ENCODE measurements at places on chromosomes 4 and X.
A peak's percentile ranks its signal among the peaks of the same experiment; 100 is the strongest.

GRCh38 chrX:139290310-139290709 lies 240.2 kb upstream of the F9 start:
- DNase-seq: peak; percentile 11

GRCh38 chr4:95118497-95118896 lies 360.7 kb downstream of the BMPR1B start:
- no peak for DNase-seq

DNA sequence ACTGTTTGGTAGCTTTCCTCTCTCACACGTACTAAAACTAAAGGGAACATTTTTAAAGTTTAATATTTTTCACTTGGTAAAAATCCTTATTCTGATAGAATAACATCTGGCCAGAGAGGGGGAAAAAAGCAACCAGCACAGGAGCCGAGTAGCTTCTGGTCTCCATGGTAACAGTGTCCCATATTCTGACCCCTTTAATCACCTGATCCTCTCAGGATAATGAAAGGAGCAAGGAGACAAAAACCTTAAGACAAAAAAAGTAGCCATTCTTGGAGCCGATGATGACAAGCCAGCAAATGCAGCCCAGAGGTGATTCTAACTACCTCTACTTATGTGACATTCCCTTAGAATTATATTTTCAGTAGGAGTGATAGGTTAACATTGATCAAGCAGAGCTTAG lies 126.6 kb downstream of the SLC39A8 start:
- no peak for DNase-seq

DNA sequence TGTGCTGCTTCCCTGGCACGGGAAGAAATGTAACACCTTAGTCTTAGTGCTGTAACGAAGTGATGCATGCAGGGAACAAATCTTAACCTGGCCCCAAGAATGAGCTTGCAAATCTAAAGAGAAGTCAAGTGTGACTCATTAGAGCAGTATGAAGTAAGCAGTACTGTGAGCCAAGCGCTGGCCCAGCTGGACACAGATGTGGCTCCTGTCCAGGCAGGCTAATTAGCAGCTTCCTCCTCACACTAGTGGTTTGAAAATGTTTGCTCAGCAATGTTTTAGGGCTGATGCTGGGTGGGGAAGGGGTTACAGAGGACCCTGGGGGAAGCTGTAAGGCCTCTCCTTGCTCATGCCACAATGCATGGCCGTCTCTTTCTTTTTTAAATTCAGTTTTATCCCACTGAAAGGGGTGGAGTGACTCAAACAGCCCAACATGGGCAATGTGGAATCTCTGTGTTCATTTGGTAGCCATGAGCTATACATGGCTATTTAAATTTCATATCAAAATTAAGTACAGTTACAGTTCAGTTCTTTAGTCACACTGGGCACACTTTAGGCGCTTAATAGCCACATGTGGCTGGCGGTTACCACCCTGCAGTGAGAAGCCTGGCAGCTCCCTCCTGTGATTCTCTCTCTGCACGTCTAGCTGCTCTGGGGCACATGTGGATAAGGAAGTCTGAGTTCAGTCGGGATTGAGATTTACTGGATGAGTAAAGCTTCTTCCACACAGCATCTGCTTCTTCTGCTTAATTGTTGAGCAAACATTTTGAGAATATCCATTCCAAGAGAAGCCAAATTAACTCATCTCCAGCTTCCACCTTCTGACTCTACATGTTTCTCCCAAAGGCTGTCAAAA lies 48.8 kb downstream of the MAP7D2 start:
- DNase-seq: peak; percentile 91
